ENCODE measurements at places on chromosomes 2 and 18.
A peak's percentile ranks its signal among the peaks of the same experiment; 100 is the strongest.

DNA sequence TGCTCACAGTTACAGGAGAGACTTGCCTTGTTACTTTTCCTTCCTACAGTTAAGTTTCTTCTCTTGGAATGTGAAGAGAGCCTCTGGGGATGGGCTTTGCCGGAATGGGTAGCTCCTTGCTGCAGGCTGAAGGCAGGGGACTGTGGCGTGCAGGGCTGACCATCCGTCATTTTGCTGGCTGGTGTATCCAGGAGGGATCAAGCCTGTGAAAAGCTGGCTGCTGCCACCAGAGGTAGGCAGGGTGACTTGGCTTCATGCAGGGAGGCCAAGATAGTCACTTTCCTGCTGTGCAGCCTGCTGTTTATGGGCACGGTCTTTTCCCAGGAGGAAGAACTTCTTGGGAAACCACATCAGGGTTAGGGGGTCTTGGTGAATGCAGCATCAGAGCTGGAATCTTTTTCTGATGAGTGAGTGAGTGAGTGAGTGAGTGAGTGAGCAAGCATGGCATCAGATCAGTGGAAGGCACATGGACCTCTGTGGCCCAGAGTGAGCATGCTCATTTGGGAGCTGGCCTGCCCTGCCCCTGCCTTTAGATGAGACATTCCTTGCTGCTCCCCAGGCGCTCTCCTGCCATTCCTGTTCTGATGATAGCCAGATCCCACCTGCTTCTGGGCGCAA, 33.0 kb downstream of the FHOD3 start:
- H3K27ac ChIP-seq: no peak overlapping the region
- no peak overlapping the region for H3K4me3 ChIP-seq
- DNase-seq: no peak
- H3K4me1 ChIP-seq: no peaks in the 10 kb centered on the region
- peaks cover 25% of the 10 kb centered on the region for H3K27me3 ChIP-seq
- H3K36me3 ChIP-seq: no peaks in the 10 kb centered on the region

- no peak for DNase-seq
- H3K4me3 ChIP-seq: no peak overlapping the region
- H3K27me3 ChIP-seq: no peaks in the 10 kb centered on the region
- no peaks in the 10 kb centered on the region for H3K4me1 ChIP-seq
- no peaks in the 10 kb centered on the region for H3K36me3 ChIP-seq
Observed at GRCh38 chr18:56168049-56168781, 470.2 kb downstream of the TXNL1 start.

- peaks cover 6% of the 10 kb centered on the region for H3K27me3 ChIP-seq
- no peak for DNase-seq
- H3K36me3 ChIP-seq: no peaks in the 10 kb centered on the region
- no peaks in the 10 kb centered on the region for H3K4me1 ChIP-seq
- no peak overlapping the region for H3K4me3 ChIP-seq
Observed at GRCh38 chr2:138670734-138671133, 109.5 kb downstream of the NXPH2 start.

GRCh38 chr2:179250095-179250494, 14.5 kb downstream of the SESTD1 start:
- no peak for DNase-seq
- no peak overlapping the region for H3K4me3 ChIP-seq
- H3K27me3 ChIP-seq: no peaks in the 10 kb centered on the region
- H3K4me1 ChIP-seq: no peaks in the 10 kb centered on the region

DNA sequence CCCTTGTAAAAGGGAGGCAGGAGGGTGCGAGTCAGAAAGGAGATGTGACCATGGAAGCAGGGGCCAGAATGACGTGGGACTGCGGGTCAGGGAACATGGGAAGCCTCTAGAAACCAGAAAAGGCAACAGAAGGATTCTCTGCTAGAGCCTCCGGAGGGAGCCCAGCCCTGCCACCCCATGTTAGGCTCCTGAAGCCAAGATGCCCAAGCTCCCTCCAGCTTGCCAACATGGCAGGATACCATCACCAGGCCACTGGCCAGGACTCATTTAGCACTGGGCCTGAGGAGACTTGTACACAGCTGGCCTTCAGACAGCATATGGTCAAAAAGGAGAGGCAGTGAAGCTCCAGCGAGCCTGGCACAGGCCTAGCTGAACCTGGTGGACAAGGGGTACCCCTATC, 5.6 kb downstream of the TMEM247 start:
- H3K27me3 ChIP-seq: peaks cover 5% of the 10 kb centered on the region
- no peaks in the 10 kb centered on the region for H3K4me1 ChIP-seq
- no peak overlapping the region for H3K4me3 ChIP-seq
- no peak overlapping the region for H3K27ac ChIP-seq
- no peak for DNase-seq
- no peaks in the 10 kb centered on the region for H3K36me3 ChIP-seq

DNA sequence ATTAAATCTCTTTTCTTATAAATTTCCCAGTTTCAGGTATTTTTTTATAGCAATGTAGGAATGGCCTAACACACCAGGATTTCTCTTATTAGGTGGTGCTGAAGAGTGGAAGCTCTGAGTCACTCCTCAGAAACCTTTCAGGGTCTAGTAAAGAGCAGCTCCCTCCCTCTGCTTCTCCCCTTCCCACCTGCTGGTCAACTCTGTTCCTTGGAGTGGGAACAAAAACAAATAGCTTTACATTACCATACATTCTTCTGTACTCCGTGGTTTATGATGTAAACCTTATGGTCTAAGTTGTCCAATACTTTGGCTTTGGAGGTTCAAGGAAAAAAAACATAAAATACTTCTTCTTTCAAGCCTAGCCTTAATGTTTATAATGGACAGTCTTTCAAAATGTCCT, 2.7 kb upstream of the IL1R1 start:
- no peaks in the 10 kb centered on the region for H3K36me3 ChIP-seq
- no peaks in the 10 kb centered on the region for H3K27me3 ChIP-seq
- no peak for DNase-seq
- H3K4me3 ChIP-seq: no peak overlapping the region

GRCh38 chr2:141692829-141693228, 438.0 kb downstream of the LRP1B start:
- no peak overlapping the region for H3K27ac ChIP-seq
- no peak for DNase-seq
- no peaks in the 10 kb centered on the region for H3K36me3 ChIP-seq
- no peaks in the 10 kb centered on the region for H3K27me3 ChIP-seq
- H3K4me1 ChIP-seq: no peaks in the 10 kb centered on the region
- H3K4me3 ChIP-seq: no peak overlapping the region

DNA sequence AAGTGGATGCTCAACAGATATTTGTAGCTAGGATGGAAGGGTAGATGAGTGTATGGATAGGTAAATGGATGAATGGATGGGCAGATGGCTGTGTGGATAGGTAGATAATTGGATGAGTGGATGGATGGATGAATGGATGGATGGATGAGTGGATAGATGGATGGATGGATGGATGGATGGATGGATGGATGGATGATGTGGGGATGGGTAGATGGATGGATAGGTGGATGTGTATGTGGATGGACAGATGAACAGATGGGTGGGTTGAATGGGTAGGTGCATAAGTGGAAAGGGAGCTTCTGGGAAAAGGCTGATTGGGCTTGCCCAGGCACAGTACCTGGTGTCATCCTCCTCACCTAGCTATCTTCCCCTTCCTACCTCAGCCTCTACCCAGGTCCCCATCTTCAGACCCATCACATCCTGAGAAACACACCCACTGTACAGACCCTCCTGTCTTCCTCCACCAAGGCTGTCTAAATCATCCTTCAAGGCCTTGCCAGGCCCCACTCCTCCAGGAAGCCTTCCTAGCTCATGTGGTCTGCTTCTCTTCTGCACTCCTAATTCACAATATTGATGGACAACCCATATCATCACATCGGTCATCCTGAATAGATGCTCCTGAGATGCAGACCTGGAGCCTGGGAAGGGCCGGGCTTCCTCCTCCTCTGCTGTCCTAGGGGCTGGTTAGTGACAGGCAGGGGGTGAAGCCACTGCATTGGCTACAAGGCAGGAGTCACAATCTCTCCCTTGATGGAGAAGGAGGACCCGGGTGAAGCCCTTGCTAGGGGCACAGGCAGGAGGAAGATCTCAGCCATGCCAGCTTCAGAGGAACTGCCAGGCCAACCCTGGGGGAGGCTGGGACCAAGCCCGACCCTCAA, 49.4 kb downstream of the SMAD7 start:
- DNase-seq: no peak
- H3K27ac ChIP-seq: no peak overlapping the region
- peaks cover 23% of the 10 kb centered on the region for H3K4me1 ChIP-seq
- no peak overlapping the region for H3K4me3 ChIP-seq
- no peaks in the 10 kb centered on the region for H3K36me3 ChIP-seq

DNA sequence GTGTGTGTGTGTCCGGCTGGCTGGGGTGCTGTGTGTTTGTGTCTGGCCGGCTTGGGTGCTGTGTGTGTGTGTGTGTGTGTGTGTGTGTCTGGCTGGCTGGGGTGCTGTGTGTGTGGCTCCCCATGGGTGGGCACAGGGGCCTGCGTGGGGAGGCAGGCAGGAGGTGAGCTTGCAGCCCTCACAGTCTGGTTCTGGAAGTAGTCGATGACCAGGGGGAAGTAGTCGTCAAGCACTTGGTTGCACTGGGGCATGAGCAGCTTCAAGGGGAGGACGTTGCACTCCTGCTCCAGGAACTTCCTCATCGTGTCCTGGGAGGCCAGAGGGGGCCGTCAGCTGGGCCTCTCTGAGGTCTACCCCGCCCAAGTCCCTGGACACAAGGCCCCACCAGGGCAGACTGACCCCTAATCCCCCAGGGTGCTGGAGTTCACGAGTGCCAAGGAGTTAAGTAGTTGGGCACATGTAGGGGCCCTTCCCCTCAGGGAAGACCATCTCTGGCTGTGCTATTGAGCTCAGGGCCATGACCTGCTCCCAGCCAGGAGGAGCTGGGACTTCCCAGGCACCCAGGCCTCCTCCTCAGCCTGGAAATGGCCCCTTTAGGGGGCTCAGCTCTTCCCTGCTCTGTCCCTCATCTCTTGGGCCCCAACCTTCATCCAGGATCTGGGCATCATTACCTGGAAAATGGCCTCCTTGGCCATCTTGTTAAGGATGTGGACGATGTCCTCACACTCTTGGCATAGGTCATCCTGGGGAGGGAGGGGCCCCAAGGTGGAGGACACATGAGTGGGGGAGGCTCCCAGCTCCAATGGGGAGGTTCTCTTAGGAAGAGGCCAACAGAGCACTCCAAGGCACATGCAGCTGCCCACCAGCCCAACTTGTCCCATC, 1.3 kb downstream of the SFTPB start:
- H3K4me3 ChIP-seq: no peak overlapping the region
- H3K4me1 ChIP-seq: peaks cover 3% of the 10 kb centered on the region
- DNase-seq: no peak
- H3K36me3 ChIP-seq: no peaks in the 10 kb centered on the region
- peaks cover 9% of the 10 kb centered on the region for H3K27me3 ChIP-seq
- H3K27ac ChIP-seq: no peak overlapping the region

DNA sequence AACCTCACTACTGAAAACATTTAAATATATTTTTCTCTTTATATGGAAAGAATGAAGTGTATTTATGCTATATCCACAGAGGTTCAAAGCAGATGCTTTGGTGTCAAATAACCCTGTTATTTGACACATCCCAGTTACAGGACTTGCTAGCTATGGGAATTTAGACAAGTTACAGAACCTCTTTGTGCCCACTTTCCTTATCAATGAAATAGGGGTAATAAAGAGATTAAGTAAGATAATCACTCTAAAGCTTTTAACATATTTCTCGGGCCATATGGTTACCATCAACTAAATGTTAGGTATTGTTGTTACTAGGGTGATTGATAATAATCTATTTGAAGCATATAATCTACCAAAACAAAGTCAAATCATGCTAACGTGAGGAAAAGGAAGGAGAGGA, 1660.6 kb upstream of the NXPH2 start:
- H3K4me3 ChIP-seq: no peak overlapping the region
- no peak overlapping the region for H3K27ac ChIP-seq
- no peaks in the 10 kb centered on the region for H3K27me3 ChIP-seq
- no peaks in the 10 kb centered on the region for H3K4me1 ChIP-seq
- no peaks in the 10 kb centered on the region for H3K36me3 ChIP-seq
- no peak for DNase-seq

GRCh38 chr18:26863921-26864497, 1.5 kb downstream of the AQP4 start:
- no peaks in the 10 kb centered on the region for H3K27me3 ChIP-seq
- H3K27ac ChIP-seq: no peak overlapping the region
- H3K4me1 ChIP-seq: no peaks in the 10 kb centered on the region

GRCh38 chr2:143401861-143402260, 272.6 kb downstream of the ARHGAP15 start:
- DNase-seq: no peak
- no peaks in the 10 kb centered on the region for H3K27me3 ChIP-seq
- no peak overlapping the region for H3K27ac ChIP-seq
- no peaks in the 10 kb centered on the region for H3K4me1 ChIP-seq
- no peak overlapping the region for H3K4me3 ChIP-seq
- no peaks in the 10 kb centered on the region for H3K36me3 ChIP-seq

GRCh38 chr2:206069417-206069816, 16.6 kb downstream of the INO80D start:
- H3K27me3 ChIP-seq: no peaks in the 10 kb centered on the region
- peak; percentile 51 for DNase-seq

DNA sequence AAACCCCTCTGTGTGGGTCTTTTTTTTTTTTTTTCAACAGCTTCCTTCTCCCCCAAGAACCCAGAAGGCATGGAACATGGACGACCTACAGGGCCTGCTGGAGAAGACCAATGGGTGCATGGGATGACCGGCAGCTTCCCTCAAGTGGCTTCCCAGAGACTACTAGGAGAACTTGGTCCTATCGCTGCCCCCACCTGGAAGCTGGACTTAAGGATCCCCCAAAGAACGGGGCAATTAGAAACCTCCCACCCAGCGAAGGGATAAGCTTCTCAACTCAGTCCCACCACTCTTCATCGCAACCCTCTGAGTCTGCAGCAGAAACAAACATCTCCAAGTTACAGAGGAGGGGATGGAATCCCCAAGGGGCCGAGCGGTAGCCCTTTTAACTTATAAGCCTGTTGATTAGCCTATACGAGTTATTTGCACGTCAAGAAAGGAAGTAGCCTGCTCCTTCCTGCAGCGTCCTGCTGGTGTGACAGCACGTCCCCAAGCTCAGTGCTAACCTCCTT, 1.4 kb downstream of the ACTR1B start:
- H3K36me3 ChIP-seq: peaks cover 46% of the 10 kb centered on the region
- DNase-seq: peak; percentile 44
- H3K4me3 ChIP-seq: peak overlapping the region; percentile 66
- H3K27me3 ChIP-seq: no peaks in the 10 kb centered on the region

- H3K4me3 ChIP-seq: no peak overlapping the region
- DNase-seq: no peak
- no peaks in the 10 kb centered on the region for H3K4me1 ChIP-seq
- no peaks in the 10 kb centered on the region for H3K27me3 ChIP-seq
- no peaks in the 10 kb centered on the region for H3K36me3 ChIP-seq
- no peak overlapping the region for H3K27ac ChIP-seq
Observed at GRCh38 chr2:83022631-83023210, 1436.4 kb downstream of the SUCLG1 start.

GRCh38 chr18:10259901-10260300, 194.5 kb upstream of the APCDD1 start:
- DNase-seq: no peak
- H3K4me1 ChIP-seq: no peaks in the 10 kb centered on the region
- H3K4me3 ChIP-seq: no peak overlapping the region
- no peaks in the 10 kb centered on the region for H3K36me3 ChIP-seq
- H3K27me3 ChIP-seq: no peaks in the 10 kb centered on the region

Measured in K562 (cell line).